ENCODE measurements at places on chromosomes 6 and 20.

- peak; percentile 66 for DNase-seq
Measured at GRCh38 chr20:58236612-58237317, 8.3 kb upstream of the ANKRD60 start.

- no peak for DNase-seq
Measured at GRCh38 chr6:40724886-40725285, 137.7 kb upstream of the LRFN2 start.

DNA sequence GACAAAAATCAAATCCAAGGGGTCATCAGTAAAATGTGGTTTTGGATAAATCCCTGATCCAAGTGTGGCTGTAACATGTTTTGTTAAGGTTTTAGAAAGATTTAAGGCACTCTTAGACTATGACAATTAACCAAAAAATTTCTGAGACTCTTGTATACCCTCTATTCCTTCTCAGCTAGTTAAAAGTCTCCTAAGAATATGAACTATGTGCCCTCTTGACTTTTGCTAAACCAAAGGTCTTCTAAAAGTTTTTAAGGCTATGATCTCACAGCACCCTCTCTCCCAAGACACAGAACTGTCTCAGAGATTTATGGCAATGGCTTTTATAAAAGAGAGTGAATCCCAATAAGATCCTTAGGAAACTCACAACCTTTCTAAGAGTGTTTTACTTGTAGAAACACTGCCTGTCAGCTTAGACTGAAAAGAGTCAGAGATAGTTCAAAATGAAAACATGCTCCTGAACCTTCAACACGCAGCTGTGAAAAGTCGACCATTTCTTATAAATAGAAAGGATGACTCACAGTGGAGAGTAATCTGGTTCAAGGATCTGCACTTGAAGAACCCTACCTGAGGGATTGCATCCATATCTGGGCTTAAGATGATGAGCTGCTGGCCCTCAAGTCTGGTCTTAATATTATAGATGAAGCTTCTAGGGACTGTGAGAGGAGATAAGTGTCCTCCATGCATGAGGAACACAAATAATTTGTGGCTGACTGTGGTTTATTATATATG lies 388.4 kb upstream of the GJE1 start:
- no peak for DNase-seq

DNA sequence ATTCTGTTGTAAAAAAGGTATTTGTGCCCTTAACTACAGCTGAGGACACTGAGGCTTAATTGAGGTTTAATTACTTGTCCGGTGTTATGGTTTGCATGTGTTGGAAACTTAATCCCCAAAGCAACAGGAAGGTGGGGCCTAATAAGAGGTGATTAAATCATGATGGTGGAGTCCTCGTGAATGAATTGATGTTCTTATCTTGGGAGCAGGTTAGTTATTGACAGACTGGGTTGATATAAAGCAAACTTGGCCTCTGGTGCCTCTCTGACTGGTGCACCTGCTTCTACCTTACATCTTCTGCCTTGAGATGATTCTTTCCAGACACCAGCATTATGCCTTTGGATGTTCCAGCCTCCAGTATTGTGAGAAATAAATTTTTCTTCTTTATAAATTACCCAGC lies 306.5 kb upstream of the HS3ST5 start:
- no peak for DNase-seq

GRCh38 chr20:50792708-50793574 lies 1.9 kb upstream of the BCAS4 start:
- no peak for DNase-seq

DNA sequence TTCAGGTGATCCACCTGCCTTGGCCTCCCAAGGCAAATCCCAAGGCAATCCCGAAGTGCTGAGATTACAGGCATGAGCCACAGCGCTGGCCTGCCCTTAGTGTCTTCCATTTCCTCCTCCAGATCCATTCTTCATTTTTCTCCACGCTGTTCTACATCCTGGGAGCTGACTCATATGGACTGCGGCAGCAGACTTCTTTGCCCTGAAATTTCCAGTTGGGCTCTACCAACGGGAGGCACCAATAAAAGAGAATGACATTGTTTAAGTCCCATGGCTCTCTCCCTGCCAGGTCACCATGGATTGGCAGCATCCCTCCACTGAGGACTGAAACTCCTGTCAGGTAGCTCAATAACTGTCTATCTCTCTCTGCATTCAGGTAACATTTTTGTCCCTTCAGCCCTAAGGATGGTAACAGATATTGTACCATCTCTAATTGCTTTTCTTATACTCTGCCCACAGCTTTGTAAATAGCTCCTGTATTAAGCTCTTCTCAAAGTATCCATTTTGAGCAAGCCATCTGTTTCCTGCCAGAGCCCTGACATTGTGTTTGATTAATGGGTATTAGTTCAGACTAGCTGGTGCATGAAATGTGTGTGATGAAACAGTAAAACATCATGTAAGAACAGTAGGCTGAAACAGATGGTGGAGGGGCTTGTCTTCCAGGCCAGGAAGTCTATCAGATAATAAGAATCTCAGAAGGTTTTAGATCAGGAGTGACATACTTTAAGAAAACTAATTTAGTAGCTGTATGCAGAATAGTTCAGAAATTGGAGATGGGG lies 3.6 kb downstream of the TBCC start:
- no peak for DNase-seq

- no peak for DNase-seq
Measured at GRCh38 chr6:44062771-44063560, 64.3 kb downstream of the MRPL14 start.

DNA sequence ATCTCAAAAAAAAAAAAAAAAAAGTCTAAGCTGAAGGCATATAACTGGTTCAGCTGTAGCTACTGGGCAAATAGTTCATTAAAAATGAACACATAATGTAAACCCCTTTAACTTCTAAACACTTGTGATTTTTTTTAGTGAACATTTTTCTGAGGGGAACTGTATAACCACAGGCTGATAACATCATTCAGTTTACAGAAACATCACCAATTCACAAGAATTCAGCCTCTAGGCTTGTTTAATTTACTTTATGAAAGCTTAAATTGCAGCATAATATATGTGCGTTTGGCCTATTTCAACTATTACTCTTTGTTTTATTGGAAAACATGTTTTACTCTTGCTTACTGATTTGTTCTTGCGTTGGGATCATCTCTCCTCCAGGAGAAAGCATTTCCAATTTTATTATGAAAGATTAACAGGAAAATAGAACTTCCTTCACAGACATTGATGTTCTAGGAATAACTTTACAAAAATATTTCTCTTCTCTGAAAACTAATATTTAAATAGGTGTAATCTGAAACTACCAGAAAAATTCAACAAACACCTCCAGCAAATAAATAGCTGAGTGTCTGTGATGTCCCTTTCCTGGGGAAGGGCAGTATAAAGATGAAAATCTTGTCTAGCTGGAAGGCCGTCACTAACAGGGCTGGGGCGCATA lies 284.5 kb downstream of the UST start:
- no peak for DNase-seq

DNA sequence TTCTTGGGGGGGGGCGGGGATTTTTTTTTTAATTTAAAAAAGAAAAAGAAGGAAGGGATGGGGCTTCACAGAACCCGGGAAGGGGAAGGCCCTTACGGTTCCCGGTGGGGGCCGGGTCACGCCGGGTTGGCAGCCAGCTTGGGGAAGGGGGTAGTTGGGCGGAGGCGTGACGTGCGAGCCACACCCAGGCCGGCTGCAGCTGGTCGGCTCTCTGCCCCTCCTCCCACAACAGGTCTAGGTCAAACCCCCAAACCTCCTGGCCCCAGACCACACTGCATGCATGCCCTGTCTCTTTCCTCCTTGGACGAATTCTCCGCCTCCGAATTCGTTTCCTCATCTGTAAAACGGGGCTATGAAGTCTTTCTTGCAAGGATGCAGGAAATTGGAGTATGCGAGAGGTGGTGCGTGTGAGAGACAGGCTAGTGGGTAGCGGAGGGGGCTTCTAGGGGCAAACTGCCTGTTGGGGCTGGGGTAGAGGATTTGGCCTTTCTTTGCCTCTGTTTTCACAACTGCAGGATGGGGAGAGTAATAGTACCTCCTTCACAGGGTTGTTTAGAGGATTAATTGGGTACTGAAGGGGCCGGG lies 828 bp downstream of the HCK start:
- DNase-seq, result no peak

- DNase-seq, result no peak
Measured at GRCh38 chr20:10250902-10251301, 32.3 kb downstream of the SNAP25 start.

GRCh38 chr6:39217177-39217864 lies 12.0 kb downstream of the KCNK5 start:
- no peak for DNase-seq

DNA sequence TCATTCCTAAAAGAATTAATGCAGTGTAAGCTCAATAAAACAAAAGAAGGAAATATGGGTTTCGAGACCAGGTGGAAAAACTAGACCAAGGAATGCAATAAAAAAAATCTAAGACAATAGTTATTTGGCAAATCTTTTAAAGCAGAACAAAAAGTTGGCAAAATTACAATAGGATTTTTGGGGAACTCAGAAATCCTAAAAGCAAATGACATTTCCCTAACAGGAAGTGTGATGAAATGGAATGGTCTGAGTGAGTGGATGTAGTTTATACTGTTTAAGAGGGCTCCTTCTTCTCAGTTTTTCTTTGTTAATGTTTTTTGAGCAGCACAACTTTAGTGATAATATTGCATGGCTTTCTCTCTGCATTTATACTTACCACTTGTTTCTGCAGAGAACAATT lies 190.0 kb downstream of the PLCB4 start:
- no peak for DNase-seq

- no peak for DNase-seq
Measured at GRCh38 chr6:154230910-154231595, 125.5 kb downstream of the IPCEF1 start.

DNA sequence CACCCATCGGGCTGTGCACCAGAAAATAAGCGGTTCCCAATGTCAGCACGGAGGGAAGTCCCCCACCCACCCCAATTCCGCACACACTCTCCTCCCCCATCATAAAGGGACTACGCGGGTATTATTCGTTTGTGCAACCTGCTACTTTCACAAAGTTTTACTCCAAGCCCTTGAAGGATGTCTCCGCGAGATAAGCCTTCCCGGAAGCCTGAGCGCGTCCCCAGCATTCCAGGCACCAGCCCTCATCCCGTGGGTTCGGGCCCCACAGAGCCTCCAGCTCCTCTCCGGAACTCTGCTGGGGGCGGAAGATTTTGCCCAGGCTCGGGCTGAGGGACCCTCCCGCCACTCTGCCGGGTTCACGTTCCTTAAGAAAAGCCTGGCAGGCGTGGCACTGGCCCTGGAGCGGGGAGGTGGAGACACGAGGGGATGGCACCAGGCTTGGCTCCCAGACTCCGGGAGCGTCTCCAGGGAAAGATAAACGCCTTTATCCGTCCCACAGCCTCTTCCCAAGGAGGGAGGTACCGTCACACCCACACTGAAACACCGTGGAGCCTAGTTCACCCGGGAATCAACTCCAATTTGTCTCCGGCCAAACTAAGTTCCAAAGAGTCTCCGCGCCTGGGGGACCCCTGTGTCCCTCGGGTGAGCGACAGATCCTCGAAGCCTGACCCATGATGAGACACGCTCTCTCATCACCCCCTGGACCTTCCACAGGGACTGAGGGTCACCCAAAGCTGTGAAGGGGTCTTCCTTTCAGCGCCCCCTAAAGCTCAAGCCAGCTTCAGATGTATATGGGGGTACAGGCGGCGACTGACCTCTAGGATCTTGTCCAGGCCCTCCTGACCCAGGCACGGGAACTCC lies 934 bp downstream of the KCNK5 start:
- DNase-seq, result peak; percentile 36

DNA sequence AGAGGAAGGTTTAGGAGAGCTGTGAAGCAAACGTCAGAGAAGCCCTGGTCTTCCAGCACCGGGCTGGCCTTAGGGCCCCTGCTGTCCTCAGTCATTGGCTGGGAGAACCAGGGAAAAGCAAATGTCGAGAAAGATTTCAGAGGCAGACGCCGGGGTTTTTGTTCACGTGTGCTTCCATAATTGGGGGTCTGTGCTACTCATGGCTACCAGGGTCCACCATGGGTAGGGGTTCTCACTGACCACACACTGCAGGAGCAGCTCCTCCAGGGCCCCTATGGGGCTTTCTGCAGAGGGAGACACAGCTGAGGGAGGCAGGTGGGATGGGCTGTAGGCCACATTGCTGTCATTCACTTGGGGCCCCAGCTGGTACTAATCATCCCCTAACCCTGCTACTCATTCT lies 291.8 kb upstream of the FOXQ1 start:
- DNase-seq, result no peak

GRCh38 chr6:113599444-113599843 lies 257.7 kb upstream of the MARCKS start:
- no peak for DNase-seq

- DNase-seq, result no peak
Measured at GRCh38 chr6:90107771-90108282, 188.8 kb downstream of the BACH2 start.

DNA sequence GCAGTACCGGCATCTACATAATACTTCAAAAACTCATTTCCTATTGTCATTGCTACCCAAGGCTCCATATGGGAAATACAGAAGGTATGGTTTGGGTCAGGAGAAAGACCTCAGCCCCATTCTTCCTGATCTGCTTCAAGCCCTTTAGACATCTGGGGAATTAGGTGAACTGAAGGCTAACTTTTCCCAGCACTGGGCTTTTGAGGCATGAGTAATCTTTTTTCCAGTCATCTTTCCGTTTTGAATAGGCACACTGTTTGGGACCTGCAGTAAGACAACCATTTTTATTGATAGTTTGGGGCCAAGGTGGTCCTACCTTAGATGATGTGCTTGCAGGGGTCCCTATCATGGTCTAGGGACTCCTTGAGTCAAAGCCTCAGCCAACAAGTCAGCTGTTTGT lies 198.4 kb downstream of the HAO1 start:
- no peak for DNase-seq

- no peak for DNase-seq
Measured at GRCh38 chr6:139790527-139790926, 416.1 kb upstream of the CITED2 start.

- DNase-seq, result no peak
Measured at GRCh38 chr20:61332016-61332975, 80.2 kb downstream of the CDH4 start.

DNA sequence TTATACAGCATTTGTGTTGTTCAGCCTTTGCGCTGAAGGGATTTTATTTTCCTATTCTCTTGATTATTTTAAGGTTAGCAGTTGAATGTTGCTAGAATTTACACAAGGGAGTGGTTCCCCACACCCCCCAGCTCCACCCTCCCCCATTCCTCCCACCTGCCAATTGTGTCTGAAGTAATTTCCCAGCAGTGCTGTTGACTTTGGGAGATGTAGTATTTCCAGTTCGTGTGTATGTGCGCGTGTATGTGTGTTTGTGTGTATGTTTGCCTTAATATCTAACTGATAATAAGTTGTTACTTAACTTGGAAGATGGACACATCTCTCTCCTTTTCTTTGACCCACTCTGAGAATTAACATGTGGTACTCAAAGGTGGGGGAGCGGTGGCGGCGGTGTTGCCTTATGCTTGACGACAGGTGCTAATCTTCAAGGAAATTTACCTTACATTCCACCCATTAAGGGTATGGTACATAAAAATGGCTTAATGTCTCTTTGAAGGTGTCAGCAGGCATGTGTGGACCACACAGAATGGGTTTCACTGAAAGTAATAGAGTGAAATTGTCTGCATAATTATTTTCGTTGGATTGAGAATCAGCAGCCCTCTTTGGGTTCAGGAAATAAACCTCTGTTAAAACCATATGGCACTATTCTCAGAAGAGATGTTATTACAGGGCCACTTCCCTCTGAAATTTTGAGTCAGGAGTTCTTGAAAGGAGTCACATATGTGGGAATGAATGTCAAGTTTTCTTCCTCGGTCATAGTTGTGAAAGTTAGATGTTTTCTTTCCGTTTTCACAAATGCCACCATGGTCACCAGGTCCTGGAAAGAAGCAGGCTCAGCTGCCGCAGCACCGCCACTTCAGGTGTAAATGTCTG lies 95.6 kb upstream of the SUPT3H start:
- DNase-seq, result no peak

- DNase-seq, result no peak
Measured at GRCh38 chr6:122832459-122832858, 43.4 kb downstream of the SMPDL3A start.
